NCI-H1092 (cell line): ENCODE measurements at places on chromosomes 13 and 19.

- no peak for DNase-seq
Measured at GRCh38 chr13:35448465-35448864, 28.0 kb downstream of the MAB21L1 start.

DNA sequence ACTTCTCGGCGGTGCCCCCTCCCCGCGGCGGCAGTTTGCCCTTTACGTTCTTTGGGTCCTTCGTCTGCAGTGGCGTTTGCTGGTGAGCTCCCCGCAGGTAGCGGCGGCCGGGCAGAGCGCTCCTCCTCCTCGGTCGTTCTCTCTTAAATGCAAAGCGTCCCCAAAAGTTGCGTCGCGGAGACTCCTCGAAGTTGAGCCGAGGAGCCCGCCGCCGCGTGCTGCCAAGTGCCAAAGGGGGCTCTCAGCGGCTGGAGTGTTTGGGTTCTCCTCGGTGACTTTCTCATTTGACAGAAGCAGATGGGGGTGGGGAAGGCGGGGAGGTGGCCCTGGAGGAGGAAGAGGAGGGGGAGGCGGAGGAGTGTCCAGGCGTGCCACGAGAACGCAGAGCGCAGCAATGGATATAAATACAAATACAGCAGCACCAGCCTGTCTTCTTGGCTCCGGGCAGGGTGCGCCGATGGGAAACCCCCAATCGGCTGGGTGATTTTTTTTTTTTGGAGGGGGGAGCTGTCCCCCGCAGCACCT, at the start of gene SOX21:
SOX21 (minus strand) TSS at position 259 of the 525 bp plus-strand sequence. CDS start 496 bp downstream, outside the sequence.
- no peak for DNase-seq

DNA sequence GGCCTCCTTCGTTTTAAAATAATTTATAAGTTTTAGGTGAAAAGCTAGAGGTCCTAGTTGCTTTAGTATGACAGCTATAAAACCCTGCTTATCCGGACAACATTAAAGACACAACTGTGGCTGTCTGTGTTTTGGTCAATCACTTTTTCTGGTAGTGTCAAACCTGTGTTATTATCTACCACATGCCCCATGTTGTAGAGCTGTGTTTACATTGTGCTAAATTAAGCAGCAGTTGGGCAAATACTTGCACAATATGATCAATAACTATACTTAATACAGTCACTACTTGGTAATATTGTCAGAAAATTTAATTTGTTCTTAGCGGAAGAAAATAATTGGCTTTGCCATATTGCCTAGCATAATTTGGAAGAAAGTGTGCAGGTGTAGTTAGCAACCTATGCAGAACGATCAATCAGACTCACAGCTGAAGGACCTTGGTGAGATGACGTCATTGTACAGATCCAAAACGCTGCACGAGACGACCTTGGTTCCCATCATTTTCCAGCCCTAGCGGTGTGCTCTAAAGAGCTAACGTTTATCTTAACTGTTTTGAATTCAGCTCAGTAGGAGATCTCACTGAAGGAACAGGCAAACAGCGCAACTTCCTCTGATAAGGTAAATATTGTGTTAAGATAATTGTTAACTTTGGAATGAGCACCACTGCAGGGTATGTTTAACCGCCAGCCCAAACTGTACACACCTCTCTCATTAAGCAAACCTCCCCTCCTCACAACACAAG, 476.6 kb downstream of the IRS2 start:
- DNase-seq, result peak; percentile 23

GRCh38 chr19:10286803-10287737, at the start of gene ICAM4:
Gene ICAM4 (plus strand): TSS chr19:10286955. CDS start chr19:10287013, 58 bp downstream.
- DNase-seq, result no peak

- DNase-seq, result no peak
Measured at GRCh38 chr13:40190641-40191100, 475.8 kb downstream of the FOXO1 start.

GRCh38 chr13:92197669-92198068, 799.2 kb downstream of the GPC5 start:
- no peak for DNase-seq

DNA sequence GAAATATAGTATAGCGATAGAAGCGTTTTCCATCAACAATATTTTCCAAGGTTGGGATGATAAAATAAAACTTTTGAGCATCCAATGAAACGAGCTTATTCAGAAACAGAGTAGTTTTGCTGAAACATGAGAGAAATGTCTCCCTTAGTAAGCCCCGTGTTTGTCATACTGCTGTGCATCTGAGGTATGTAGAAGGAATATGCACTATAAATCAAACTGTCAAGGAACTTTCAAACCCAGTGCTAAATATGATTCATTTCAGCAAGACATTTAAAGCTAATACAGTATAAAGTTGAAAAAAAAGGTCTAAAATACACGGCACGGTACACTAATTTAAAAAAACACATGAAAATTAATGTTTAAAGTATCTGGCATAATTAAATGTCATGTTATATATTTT, 546.2 kb downstream of the SLITRK5 start:
- DNase-seq, result no peak

- DNase-seq, result no peak
Measured at GRCh38 chr13:24661713-24662112, 18.5 kb upstream of the ATP12A start.

- DNase-seq, result no peak
Measured at GRCh38 chr19:5103812-5104410, 135.0 kb downstream of the KDM4B start.

GRCh38 chr19:11137542-11138384, 17.8 kb downstream of the SPC24 start:
- DNase-seq, result peak; percentile 72

GRCh38 chr19:11373166-11373884, 1.1 kb upstream of the SWSAP1 start:
- peak; percentile 80 for DNase-seq

- DNase-seq, result no peak
Measured at GRCh38 chr13:100434010-100434763, 154.4 kb downstream of the GGACT start.

DNA sequence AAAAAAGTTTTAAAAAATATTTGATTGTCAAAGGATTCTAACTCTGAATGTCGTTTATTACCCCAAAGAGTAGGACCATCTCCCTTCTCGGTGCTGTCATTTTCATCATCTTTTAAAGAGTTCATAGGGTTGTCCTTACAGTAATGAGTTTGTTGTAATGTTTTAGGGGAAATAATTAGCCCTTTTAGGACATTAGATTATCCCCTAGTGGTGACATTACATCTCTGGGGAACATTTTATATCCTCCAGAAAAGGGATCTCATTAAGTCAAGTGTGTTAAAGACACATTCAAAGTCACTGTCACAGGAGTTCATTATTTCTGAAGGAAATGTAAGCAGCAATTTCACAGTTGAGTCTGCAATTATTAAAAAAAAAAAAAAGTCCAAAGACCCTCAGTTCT, 99.3 kb upstream of the GJB6 start:
- no peak for DNase-seq

DNA sequence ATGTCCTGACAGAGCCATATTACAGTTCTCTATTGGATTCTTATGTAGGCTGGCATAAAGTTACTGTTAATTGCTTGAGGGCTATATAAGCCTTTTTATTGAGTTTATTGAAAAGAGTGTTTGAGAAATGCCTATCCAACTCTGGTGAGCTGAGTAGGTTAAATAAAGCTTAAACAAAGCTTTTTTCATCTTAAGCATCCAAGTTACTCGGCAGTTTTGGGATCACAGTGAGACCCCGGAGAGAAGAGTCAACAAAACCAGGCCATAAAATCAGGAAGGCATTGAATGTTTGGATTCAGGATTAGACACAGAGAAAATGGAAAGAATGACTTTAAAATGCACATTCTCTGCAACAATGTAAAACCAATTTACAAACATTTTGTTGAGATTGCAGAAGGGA, 588.5 kb downstream of the DACH1 start:
- DNase-seq, result no peak

GRCh38 chr13:105518086-105518485, 1017.4 kb downstream of the EFNB2 start:
- no peak for DNase-seq

GRCh38 chr19:55418185-55418584, 10.6 kb upstream of the UBE2S start:
- no peak for DNase-seq

GRCh38 chr19:17205237-17206140, 9.7 kb upstream of the USE1 start:
- DNase-seq, result peak; percentile 56

DNA sequence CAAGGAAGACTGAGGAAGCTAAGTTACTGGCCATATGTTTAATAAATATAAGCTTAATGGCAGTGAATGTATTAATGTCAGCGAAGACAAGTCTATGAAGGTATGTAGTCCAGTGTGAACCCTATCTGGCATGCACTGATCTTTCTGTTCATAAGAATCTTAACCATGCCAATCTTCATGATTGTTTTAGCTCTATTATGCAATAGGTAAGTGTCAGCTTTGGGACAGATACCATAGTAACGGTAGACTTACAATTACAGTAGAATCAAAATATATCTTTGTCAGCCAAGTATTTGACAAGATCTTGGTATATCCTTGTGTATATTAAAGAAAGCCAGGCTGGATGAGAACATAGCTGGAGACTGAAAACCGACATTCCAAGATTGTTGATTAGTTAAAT, 428.5 kb downstream of the SPRY2 start:
- DNase-seq, result no peak

DNA sequence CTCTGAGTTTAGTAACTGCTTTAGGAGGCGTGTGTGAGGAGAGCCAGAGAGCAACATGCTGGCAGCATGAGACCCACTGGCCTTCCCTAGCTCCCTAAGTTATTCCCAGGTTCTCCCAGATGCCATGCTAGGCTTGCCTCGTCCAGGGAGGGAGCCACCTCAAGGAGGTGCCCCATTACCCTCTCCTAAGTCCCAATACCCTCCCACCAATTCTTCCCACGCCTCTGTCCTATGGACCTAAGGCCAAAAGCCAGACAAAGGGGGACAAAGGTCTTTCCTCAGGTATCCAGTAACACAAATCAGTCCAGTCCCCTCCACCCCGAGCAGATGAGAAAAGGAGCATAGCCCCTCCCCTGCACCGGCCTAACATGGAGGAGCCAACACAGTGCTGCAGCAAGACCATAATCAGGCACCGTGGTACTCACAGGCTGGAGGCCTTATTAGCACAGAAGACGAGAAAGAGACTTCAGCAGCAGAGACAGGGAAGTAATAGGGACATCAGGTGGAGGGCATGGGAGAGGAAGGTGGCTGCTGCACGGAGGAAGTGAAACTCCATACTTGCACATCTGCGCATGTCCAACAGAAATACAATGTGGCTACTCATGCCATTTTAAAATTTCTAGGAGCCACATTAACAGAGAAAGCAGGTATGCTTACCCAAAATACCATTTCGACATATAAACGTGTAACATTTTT, 46.3 kb downstream of the BRD4 start:
- no peak for DNase-seq

DNA sequence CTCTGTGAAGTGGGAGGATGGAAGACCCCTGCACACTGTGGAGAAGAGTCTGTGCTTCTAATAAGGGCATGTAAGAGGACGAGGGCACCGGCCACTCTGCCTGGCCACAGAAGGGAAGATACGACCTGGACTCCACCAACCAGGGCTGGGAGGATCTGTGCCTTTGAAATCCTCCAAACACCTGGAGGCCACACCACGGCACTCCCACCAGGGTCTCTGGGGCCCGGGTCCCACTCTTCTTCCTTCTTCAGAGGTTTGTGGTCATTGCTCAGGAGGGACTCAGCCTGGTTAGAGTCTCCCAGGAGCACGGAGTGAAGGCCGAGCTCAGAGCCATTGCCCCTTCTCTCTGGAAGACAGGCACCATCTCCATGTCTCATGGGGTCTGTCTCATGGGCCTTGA, 42.0 kb downstream of the RAB20 start:
- no peak for DNase-seq

GRCh38 chr19:43465468-43466120, at the start of gene LYPD3:
Gene LYPD3 (minus strand): TSS chr19:43465608. CDS start chr19:43465571, 37 bp downstream.
- no peak for DNase-seq

- no peak for DNase-seq
Measured at GRCh38 chr13:23876265-23876664, 12.9 kb downstream of the MIPEP start.

- DNase-seq, result no peak
Measured at GRCh38 chr19:1472231-1473084, 6.6 kb downstream of the C19orf25 start.

GRCh38 chr19:3420244-3420755, 53.9 kb downstream of the NFIC start:
- no peak for DNase-seq

DNA sequence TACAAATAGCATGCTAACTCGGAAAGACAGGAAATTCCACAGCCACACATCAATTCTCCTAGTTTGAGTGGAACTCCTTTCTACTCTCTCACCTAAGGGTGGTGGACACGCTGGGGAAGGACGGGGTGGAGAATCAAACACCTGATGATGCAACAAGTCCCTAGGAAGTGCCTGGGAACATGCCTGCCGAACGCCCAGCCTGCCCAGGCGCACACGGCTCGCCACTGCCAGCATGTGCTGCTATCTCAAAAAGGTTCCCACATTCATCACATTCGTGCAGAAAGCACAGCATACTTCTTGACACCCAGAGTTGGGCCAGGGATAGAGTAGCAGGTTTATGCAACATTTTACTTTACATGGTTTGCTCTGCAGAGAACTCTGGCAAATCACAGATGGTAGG, 164.6 kb downstream of the ABCC4 start:
- no peak for DNase-seq

- no peak for DNase-seq
Measured at GRCh38 chr19:47512183-47512947, 2.5 kb downstream of the NAPA start.

DNA sequence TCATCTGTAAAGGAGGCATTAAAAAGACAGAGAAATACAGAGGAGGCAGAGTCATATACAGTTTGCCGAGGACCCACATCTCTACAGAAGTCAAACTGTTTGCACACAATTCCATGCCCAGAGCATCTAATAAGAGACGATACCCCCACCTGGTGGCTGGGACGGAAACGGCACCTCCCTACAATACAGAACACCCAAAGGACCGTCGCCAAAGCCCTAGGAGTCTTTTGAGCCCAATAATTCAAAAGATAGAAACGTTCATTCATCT, 703 bp upstream of the PLEKHG2 start:
- peak; percentile 66 for DNase-seq

DNA sequence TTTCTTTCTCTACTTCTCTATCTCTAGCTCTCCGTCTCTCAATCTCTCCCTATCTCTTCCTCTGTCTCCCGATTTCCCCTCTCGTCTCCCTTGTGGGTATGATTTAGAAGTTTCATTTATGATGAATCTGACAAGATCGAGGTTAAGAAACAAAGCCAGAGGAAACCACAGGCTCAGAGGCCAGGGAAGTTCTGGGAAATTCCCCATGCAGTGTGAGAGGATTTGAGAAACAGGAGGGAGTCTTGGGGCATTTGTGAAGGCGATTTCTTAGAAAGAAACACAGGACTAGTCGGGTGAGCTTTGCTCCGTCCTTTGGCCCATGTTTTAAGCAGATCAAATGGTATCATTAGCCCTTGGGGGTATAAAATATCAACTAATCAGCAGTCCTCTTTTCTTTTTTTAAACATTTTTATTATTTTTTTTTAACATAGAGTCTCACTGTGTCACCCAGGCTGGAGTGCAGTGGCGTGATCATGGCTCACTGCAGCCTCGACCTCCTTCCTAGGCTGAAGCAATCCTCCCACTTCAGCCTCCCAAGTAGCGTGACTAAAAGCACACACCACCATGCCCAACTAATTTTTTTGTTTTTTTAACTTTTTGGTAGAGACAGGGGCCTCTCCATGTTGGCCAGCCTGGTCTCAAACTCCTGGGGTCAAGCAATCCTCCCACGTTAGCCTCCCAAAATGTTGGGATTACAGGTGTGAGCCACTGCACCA, 25.8 kb downstream of the TNFSF9 start:
- no peak for DNase-seq
